ENCODE measurements at places on chromosomes 4 and X.

- DNase-seq, result no peak
These were observed 2.1 kb upstream of the NSG1 start for GRCh38 chr4:4384837-4385236.

- DNase-seq, result no peak
These were observed 76.7 kb downstream of the CCKAR start for GRCh38 chr4:26413582-26413981.

- no peak for DNase-seq
These were observed 16.2 kb upstream of the S100G start for GRCh38 chrX:16633754-16634153.

GRCh38 chr4:120304801-120305200 lies 238.2 kb upstream of the MAD2L1 start:
- no peak for DNase-seq

- no peak for DNase-seq
These were observed 879.9 kb downstream of the ARAP2 start for GRCh38 chr4:35364321-35364870.

DNA sequence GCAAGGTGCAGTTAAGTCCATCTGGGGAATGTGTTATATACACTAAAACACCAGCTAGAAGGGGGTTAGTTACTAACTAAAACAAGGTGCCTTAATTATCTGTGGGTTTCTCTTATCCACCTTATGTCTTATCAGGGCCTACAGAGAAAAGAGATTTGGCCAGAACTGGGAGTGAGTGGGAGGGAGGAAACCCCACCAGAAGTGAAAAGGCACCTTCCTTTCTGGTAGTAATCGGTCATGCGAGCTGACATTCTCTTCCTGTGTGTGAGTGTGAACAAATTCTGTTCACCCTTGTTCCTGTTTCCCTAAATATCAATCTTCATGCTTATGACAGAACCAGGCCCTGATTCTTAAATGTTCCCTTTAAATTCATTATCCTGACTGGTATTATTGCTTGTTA lies 43.5 kb downstream of the SRPX2 start:
- no peak for DNase-seq

DNA sequence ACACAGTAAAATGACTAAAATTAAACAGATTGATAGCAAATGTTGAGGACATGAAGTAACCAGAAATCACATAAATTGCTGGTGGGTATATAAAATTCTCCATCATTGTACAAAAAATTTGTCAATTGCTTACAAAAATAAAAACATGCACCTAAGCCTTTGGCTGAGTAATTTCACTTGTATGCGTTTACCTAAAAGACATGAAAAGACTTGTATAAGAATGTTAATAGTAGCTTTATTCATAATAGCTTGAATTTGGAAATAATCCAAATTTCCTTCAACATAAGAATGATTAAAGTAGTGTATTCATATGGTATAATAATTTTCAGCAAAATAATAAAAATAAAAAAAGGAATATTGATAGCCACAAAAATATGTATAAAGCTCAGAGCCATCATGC lies 37.7 kb downstream of the PDHA2 start:
- no peak for DNase-seq

GRCh38 chr4:173990869-173991210 lies 292.6 kb downstream of the FBXO8 start:
- DNase-seq, result no peak

GRCh38 chr4:33058998-33059397 lies 2338.8 kb downstream of the PCDH7 start:
- DNase-seq, result no peak

DNA sequence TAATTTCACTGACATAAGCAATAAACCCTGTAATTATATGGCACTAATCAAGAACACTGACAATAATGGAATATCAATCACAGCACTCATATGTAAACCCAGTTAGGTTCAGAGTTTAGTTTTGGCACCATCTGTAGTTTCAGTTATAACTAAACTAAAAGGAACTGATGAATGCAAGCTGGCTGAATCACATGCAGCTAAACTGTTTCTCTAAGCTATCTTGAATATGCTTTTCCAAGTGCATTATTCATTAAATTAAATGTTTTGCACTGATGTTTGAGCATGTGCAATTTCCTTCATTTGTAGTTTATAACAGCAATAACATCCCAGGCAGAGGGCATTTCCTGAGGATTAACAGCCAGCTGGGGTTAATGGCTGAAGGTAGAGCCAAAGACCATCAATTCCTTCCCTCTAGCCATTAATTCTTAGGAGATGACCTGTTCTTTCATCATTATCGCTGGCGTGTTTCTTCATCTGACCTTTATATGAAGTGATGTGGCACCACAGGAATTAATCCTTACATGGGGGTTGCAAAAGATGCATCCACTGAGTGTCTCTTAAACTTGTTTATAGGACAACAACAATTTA lies 562.8 kb upstream of the IGFBP7 start:
- DNase-seq, result no peak

- no peak for DNase-seq
These were observed 855.2 kb upstream of the ADGRL3 start for GRCh38 chr4:60344908-60345307.

DNA sequence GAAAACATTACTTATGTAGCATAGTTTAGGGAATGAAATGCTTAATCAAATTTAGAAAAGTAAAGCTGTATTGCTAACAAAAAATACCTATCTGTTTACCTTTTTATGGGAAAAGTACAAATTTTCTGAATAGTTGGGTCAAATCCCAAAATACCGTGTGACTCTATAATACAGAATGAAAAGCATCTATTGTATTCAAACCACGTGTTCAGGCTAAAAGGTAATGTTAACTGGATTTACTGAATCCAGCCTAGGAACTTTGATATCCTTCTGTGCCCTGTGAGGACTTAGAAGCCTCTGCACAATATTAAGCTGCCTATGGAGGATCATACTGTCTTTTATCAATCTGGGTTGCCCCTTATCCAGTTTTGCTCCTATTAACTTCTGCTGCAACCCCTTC lies 36.3 kb upstream of the AGA start:
- DNase-seq, result no peak

DNA sequence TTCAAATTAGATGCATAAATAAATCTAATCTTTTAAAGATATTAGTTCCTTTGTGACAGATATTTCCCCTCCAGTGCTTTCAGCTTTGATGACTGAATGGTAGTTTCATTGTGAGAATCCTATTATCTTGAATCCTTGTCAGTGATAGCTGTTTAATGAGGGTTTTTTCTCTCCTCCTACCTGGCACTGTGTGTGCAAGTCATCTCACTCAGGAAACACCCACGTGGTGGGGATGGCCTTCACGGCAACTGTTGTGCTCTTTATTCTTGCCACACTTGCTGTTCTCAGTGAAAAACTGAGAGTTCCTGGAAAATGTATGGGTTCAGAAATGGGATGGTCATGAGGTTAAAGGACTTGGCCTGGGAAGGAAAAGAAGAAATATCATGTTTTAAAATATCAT lies 129.9 kb downstream of the SPRY1 start:
- DNase-seq, result no peak

GRCh38 chrX:330726-331150 lies 12.1 kb upstream of the GTPBP6 start:
- no peak for DNase-seq

DNA sequence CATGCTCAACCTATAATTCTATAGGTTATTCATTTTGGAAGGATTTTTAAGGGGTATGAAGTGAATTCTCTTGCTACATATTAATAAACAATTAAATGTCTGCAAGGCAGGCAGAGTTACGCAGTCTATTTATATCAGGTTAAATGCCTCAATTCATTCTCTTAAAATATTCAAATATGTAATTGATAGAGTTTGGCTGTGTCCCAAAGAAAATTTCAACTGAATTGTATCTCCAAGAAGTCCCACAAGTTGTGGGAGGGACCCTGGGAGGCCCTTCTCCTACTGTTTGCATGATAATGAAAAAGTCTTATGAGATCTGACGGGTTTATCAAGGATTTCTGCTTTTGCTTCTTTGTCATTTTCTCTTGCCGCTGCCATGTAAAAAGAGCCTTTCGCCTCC lies 576.1 kb downstream of the TMA16 start:
- no peak for DNase-seq

DNA sequence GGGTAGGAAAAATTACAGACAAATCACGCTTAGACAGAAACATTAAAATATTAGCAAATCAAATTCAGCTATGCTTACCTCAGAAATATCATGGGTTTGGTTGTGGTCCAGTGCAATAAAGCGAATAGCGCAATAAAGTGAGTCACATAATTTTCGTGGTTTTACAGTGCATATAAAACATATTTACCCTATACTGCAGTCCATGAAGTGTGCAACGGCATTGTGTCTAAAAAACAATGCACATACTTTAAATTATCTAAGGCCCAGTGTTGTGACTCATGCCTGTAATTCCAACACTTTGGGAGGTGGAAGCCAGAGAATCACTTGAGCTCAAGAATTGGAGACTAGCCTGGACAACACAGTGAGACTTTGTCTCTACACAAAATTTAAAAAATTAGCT lies 195.7 kb upstream of the IL1RAPL1 start:
- DNase-seq, result no peak

DNA sequence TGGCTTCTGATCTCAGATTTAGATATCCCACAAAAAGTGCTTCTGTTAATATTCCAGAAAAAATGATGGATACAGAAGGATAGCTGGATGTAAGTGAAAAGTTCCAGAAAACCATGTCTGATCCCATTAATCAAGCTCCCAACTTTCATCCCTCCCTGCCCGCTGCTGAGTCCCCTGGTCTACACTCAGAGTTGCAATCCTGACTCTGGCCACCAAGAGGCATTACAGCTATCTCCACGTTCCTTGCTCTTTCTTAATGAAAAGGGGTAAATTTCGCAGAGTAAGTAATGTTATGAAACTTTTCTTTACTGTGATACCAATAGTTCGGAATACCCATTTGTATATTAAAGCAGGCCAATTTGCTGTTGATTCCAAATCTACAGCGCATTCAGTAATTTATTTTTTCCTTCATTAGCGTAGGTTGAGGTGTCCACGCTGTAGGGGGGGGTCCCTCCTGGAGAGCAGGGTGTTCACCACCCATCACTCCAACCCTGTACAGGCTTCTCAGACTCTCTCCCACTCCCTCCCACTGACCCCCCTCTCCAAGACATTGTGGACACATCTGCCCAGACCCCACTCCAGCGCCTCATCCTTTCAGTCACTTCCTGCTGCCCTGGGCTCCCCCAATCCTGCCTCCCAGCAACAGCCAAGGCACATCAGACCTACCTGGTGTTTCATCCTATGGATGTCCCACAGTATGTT lies 55.1 kb downstream of the RAB40A start:
- DNase-seq, result no peak

DNA sequence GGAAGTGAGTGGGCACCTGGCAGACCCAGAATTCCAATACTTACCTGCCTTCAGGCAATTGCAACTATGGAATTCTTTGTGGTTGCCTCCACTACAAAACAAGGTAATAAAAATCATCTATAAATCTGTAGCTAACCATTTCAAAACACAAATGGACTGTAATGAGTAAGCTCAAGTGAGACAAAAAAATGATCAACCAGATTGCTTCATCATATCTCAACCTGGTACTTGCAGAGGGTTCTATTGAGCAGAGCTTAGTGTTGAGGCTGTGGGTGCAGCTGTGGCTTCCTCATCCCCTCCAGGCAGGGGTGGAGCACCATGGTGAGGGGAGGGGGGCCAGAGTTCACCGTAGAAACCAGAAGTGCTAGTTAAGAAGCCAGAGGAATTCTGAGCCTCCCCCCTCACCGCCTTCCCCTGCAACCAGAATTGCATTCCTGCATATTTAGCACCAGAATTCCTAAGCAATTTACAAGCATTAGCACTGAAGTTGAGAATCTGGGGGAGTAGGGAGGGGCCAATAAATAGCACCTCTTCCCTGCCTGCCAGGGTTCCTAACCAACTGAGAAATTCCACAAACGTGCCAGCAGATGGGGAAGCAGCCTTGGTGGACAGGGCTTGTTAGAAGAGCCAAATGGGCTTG lies 11.5 kb downstream of the CTAG1A start:
- DNase-seq, result no peak

All from GM12891 (cell line).